ENCODE measurements at places on chromosomes 7 and 10.
A peak's percentile ranks its signal among the peaks of the same experiment; 100 is the strongest.

DNA sequence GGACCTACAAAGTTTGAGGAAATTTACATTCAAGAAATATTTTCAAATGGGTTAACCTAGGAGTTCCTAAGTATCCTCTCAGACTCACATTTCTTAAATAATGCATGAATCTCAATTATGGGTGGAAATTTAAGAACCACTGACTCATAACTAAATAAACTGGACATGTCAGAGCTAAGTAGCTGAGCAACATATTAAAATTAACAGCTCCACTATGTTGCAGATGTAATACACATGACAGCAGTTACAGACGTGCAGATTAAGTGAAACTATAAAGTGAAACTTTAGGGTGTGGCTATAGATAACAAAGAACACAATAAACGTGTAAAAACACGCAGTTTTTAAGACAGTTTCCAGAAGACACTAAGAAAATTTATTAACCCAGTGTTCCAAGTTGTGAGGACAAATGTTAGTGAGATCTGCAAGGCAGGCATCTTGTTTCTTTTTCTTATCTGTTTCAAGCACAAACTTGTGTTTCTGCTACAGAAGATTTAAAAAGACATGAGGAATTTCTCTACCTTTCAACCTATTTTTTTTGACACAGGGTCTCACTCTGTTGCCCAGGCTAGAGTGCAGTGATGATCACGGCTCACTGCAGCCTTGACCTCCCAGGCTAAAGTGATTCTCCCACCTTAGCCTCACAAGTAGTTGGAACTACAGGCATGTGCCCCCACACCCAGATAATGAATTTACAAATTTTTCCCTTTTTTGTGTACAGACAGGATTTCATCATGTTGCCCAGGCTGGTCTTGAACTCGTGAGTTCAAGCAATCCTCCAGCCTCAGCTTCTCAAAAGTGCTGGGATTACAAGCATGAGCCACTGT lies 25.3 kb downstream of the DNMBP start:
- no peaks in the 10 kb centered on the region for H3K27me3 ChIP-seq
- no peak overlapping the region for H3K27ac ChIP-seq
- H3K4me1 ChIP-seq = peaks cover 4% of the 10 kb centered on the region
- H3K4me3 ChIP-seq = no peak overlapping the region

- H3K4me3 ChIP-seq = no peak overlapping the region
- H3K36me3 ChIP-seq = peaks cover 9% of the 10 kb centered on the region
- peaks cover 3% of the 10 kb centered on the region for H3K4me1 ChIP-seq
- H3K27ac ChIP-seq = no peak overlapping the region
- H3K27me3 ChIP-seq = peaks cover 34% of the 10 kb centered on the region
- no peak for DNase-seq
These were observed 20.9 kb upstream of the LFNG start for GRCh38 chr7:2498708-2499107.

- no peak overlapping the region for H3K4me3 ChIP-seq
- H3K27ac ChIP-seq = no peak overlapping the region
- H3K4me1 ChIP-seq = no peaks in the 10 kb centered on the region
- H3K27me3 ChIP-seq = peaks cover 17% of the 10 kb centered on the region
These were observed 240.6 kb downstream of the DGKI start for GRCh38 chr7:137606061-137606674.

DNA sequence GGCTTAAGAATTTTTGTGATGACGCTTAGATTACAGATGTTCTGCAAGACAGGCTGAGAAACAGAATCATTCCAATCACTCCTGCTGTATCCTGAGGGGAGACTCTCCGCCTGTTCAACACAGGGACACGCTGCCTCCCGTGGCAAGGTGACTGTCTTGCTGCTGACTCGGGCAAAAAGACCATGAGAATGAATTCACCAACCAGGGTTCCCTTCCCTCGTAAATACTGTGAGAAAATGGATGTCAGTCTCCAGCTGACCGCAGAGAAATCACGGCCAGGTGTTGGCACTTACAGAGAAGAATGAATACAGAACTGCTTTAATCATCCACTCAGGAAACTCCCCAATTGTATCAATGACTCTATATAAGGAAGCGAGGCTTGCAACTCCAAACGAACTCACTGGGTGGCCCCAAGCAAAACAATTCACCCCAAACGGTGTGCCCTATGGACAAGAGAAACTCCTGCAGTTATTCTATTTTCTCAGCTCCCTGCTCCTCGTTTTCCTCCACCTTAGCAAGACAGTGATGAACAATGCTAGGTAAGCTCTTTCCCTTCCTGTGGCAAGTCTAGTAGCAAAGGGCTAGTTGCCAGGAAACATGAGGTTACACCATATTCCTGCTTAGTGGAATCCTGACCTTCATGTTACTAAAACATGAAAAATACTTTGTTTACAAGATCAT lies 22.8 kb downstream of the GNA12 start:
- H3K4me3 ChIP-seq = no peak overlapping the region
- no peaks in the 10 kb centered on the region for H3K27me3 ChIP-seq
- no peak for DNase-seq
- no peaks in the 10 kb centered on the region for H3K36me3 ChIP-seq
- peaks cover 40% of the 10 kb centered on the region for H3K4me1 ChIP-seq

GRCh38 chr10:73780966-73781365 lies 882 bp upstream of the CHCHD1 start:
- peak overlapping the region; percentile 96 for H3K27ac ChIP-seq
- peaks cover 62% of the 10 kb centered on the region for H3K36me3 ChIP-seq
- no peaks in the 10 kb centered on the region for H3K27me3 ChIP-seq
- peaks cover 37% of the 10 kb centered on the region for H3K4me1 ChIP-seq
- H3K4me3 ChIP-seq = peak overlapping the region; percentile 98

- no peaks in the 10 kb centered on the region for H3K4me1 ChIP-seq
- H3K36me3 ChIP-seq = peaks cover 3% of the 10 kb centered on the region
- no peak for DNase-seq
- H3K4me3 ChIP-seq = no peak overlapping the region
- H3K27me3 ChIP-seq = no peaks in the 10 kb centered on the region
These were observed 117.1 kb downstream of the ZMIZ1 start for GRCh38 chr10:79185796-79186374.

DNA sequence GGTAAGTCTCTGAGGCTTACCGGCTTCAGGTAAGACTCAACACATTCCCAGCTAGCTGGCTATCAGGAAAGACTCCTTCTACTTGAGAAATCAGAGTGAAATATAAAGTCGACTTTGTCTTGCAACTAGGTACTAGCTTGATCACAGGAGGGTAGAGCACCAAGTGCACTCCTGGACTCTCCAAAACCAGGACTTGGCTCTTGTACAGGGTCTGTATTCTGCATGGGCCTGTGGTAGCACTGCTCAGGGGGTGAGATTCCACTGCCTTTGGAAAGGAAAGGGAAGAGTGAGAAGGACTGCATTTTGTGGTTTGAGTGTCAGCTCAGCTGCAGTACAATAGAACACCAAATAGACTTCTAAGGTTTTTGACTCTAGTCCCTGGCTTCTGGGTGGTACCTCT lies 19.4 kb downstream of the CYP2C8 start:
- no peak overlapping the region for H3K4me3 ChIP-seq
- no peak overlapping the region for H3K27ac ChIP-seq
- H3K4me1 ChIP-seq = no peaks in the 10 kb centered on the region
- no peaks in the 10 kb centered on the region for H3K36me3 ChIP-seq
- no peak for DNase-seq

DNA sequence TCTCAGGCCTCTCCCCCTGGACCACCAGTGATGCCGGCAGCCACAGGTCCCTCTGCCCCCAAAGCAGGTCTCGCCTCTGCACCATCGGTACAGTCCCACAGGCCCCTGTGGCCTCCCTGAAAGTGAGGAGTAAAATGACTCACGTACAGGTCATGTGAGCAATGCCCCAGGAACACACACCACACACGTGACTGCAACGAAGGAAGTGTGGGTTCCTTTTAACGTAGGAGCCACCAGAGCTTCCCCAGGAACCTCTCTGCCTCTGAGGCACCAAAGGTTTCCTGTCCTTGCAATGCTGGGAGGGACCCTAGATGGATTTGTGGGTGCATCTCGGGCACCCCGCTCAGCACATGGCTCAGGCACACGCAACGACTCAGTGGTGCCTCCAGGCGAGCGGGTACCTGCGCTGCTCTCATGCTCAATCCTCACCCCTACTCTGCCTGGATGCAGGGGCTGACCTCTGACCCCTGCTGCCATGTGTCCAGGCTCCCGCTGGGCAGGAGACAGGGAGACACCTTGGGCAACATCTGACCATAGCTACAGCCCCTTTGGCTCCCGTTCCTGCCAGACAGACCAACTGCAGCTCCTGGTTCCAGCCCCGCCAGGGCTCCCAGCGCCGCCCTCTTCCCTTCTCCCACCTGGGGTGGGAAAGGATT lies 120.7 kb downstream of the PRKAG2 start:
- peaks cover 20% of the 10 kb centered on the region for H3K4me1 ChIP-seq
- DNase-seq = peak; percentile 16
- H3K4me3 ChIP-seq = peak overlapping the region; percentile 37
- H3K36me3 ChIP-seq = peaks cover 3% of the 10 kb centered on the region
- no peaks in the 10 kb centered on the region for H3K27me3 ChIP-seq
- peak overlapping the region; percentile 85 for H3K27ac ChIP-seq

GRCh38 chr7:31646942-31647341 lies 40.1 kb upstream of the PPP1R17 start:
- H3K27me3 ChIP-seq = no peaks in the 10 kb centered on the region
- no peak overlapping the region for H3K27ac ChIP-seq
- H3K36me3 ChIP-seq = peaks cover 3% of the 10 kb centered on the region
- H3K4me1 ChIP-seq = no peaks in the 10 kb centered on the region

GRCh38 chr7:121730869-121731268 lies 142.1 kb upstream of the PTPRZ1 start:
- H3K36me3 ChIP-seq = no peaks in the 10 kb centered on the region
- H3K4me1 ChIP-seq = no peaks in the 10 kb centered on the region
- no peak overlapping the region for H3K27ac ChIP-seq

DNA sequence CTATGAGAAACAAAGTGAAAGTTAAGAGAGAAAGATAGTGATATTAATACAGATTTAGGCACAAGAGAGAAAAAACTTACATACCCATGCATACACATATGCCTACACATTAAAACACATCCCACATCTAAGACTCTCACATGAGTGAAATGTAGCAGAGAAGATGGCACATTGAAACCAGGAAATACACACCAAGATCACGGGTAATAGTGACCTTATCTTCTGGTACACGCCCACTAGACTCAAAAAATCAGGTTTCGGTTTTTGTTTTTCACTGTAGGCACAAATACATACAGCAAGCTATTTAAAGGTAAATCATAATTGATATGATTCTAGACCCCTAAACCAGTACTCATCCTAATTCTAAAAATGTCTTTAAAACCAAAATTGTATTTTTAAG lies 225.2 kb upstream of the TAC1 start:
- no peak overlapping the region for H3K4me3 ChIP-seq
- H3K4me1 ChIP-seq = no peaks in the 10 kb centered on the region
- no peak for DNase-seq
- no peaks in the 10 kb centered on the region for H3K27me3 ChIP-seq

DNA sequence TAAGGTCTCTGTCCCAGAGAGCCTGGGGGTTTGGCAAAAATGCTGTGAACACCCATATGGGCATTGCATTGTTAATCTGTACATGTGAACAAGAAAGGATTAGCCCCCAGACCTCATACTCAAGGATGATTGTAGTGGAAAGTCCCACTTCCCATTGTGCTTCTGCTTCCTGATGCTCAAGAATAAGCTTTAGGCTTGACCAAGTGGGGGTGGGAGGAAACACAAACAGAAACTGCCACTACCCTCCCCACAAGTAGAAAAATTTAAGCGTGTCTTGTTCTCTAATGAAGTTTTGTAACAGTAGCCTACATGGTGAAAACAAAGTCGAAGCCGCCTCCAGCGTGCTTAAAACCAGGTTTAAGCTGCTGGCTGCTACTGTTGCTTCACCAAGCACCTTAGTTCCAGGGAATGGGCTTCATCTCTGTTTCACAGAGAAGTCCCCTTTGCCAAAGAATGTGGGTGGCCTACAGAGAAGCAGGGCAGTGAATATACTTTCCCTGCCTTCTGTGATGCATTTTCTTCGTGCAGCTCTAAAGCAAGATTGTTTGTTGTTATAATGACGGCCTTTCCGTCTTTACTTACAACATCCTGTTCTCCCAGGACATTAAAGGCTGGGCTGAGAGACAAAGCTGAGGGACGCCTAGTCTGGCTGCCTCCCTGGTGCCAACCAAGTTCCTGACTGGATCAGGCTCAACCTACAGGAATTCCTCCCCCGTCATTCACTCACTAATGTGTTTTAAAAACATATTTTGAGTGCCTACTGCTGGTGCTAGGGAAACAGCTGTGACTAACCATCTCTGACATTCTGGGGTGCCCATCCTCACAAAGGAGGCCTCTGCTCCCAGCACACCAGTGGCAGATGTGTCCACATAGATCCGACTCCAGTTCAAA lies 32.1 kb upstream of the CCSER2 start:
- H3K27me3 ChIP-seq = peaks cover 6% of the 10 kb centered on the region
- H3K4me3 ChIP-seq = no peak overlapping the region
- no peak overlapping the region for H3K27ac ChIP-seq
- no peaks in the 10 kb centered on the region for H3K36me3 ChIP-seq
- no peak for DNase-seq

DNA sequence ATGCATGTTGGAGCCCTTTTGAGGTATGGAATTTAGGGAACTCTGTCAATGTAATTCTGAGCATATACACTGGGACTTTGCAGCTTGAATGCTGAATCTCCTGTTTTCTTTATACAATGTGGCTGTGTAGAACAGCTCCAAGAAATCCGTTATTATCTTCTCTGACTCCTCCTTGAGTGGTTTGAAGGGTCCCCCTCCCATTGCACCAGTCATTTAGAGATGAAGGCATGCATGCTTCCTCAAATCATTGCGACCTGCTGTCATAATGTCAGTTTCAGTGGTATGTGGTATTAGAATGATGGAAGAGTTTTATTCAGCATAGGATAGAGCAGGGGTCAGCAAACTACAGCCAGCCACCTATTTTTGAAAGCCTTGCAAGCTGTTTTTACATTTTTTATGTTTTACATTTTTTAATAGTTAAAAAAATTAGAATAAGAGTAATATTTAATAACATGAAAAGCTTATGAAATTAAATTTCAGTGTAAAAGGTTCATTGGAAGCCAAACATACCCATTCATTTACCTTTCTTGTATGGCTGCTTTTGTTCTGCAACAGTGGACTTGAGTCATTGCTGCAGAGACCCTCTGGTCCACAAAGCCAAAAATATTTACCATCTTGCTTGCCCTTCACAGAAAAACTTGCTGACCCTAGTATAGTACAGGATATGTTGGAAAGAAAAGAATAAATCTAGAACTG lies 8.1 kb downstream of the STK17A start:
- H3K4me3 ChIP-seq = peak overlapping the region; percentile 96
- peaks cover 65% of the 10 kb centered on the region for H3K4me1 ChIP-seq
- DNase-seq = no peak
- H3K27ac ChIP-seq = peak overlapping the region; percentile 52
- H3K27me3 ChIP-seq = no peaks in the 10 kb centered on the region
- H3K36me3 ChIP-seq = peaks cover 78% of the 10 kb centered on the region

- peaks cover 3% of the 10 kb centered on the region for H3K4me1 ChIP-seq
- H3K36me3 ChIP-seq = no peaks in the 10 kb centered on the region
- H3K27ac ChIP-seq = no peak overlapping the region
- no peak for DNase-seq
- peaks cover 31% of the 10 kb centered on the region for H3K27me3 ChIP-seq
These were observed 2.8 kb downstream of the FAM20C start for GRCh38 chr7:195010-195829.

GRCh38 chr7:112157072-112157471 lies 49.1 kb downstream of the DOCK4 start:
- DNase-seq = no peak
- no peaks in the 10 kb centered on the region for H3K4me1 ChIP-seq
- peaks cover 41% of the 10 kb centered on the region for H3K27me3 ChIP-seq
- H3K36me3 ChIP-seq = no peaks in the 10 kb centered on the region
- H3K4me3 ChIP-seq = no peak overlapping the region
- H3K27ac ChIP-seq = no peak overlapping the region
